Kidney glomerular epithelial cell (primary cell): ENCODE measurements at places on chromosomes 6 and 20.

DNA sequence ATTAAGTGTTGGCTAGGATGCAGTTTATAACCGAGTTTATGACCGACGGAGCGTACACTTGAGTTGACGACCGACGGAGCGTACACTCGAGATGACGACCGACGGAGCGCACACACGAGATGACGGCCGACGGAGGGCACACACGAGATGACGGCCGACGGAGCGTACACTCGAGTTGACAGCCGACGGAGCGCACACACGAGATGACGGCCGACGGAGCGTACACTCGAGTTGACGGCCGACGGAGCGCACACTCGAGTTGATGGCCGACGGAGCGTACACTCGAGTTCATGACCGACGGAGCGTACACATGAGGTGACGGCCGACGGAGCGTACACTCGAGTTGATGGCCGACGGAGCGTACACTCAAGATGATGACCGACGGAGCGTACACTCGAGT lies 119.8 kb downstream of the HUS1B start:
- DNase-seq, result no peak

GRCh38 chr20:51386586-51386985 lies 155.9 kb downstream of the NFATC2 start:
- DNase-seq, result no peak

- DNase-seq, result no peak
Observed at GRCh38 chr6:46263707-46264086, 92.9 kb upstream of the ENPP5 start.

DNA sequence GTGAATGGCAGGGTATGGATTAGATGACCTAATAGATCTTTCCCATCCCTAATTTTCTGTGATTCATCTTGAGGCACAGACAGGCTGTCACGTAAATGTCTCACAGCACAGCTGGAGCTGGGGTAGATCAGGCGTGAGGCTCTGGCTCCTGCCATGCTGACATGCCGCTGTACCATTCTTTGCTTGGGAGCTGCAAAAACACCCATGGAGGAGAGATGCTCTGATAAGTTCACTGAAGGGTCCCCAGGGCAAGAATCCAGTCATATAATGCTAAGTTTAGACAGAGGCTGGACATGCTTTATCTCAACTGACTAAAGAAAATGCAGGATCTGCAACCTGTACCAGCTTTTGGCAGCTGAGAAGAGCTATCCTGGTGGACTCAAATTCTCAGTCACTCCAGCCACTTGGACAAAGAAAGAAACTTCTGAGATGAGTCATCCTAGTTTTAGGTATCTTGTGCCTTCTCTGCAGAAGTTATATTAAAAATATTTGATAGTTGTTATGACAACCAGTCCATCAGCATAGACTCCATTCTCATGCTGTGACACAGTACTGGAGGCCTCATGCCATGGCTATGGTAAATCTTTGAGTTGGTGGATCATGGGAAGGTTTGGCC lies 185.1 kb upstream of the RAB32 start:
- no peak for DNase-seq

DNA sequence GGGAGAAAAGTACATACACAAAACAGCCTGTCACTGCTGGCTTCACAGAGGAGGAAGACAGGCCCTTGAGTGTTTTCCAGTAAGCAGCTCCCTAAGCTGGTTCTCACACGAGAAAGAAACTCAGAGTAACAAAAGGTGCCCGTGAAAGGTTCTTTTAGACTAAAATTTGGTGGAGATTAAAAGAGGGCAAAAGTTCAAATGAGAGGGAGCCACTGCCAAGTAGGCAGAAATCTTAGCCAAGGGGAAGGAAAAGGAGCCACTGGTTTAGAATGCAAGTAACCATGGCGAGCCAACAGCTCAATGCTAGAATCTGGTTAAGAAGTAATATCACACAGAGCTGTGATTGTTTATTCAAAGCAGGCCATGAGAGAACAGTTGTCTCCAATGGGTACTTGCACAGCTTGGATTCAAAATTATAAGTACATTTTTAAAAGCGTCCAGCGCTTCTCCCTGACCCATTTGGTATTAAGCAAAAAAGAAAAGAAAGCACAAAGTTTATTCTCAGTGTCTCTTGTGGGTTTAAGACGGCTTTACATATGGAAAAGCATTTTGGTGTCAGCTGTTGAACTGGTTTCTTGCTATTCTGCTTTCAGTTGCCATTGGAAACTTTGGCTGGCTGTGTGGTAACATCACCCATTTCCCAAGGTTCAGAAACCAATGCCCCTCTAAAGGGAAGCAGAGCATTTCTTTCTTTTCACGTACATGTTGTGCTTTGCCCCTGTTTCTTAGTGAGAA lies 648.5 kb downstream of the RNF144B start:
- no peak for DNase-seq

DNA sequence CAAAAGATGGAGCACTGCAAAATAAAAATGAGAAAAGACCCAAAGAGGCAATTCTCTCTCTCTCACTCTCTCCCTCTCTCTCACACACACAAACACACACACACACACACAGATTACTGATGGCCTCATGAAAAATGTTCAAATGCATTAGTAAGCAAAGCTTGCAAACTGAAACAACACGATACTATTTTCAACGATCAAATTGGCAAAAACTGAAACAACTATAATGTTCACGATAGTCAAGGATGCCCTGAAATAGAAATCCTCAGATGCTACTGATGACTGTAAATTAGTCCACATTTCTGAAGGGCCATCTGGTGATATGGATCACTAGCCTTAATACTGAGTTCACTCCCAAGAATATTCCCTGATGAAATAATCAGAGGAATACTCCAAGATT lies 100.8 kb downstream of the TRERF1 start:
- no peak for DNase-seq
